ENCODE measurements at places on chromosomes 12 and 14. TPM values are rescaled to one million over a fixed set of nuclear protein-coding genes. Genes with fewer than 3 reads are reported as not detected.
A peak's percentile ranks its signal among the peaks of the same experiment; 100 is the strongest.

The CLECL1 gene
- not detected for total RNA-seq

The KDM2B gene
- 29.2 TPM for total RNA-seq

The DNAI7 gene
- total RNA-seq, result not detected

The TAOK3 gene
- total RNA-seq, result 14.4 TPM

The PAPLN gene
- 17.1 TPM for total RNA-seq

- DNase-seq, result no peak
These were observed 12.5 kb downstream of the FGF6 start for GRCh38 chr12:4432878-4433744.

- DNase-seq, result no peak
These were observed 196.9 kb downstream of the KITLG start for GRCh38 chr12:88383405-88383804.

- DNase-seq, result no peak
These were observed 3.7 kb downstream of the CLEC14A start for GRCh38 chr14:38252066-38252710.

GRCh38 chr12:119444462-119445044, 110.0 kb downstream of the CCDC60 start:
- peak; percentile 45 for DNase-seq

- DNase-seq, result no peak
These were observed 84.8 kb downstream of the BICD1 start for GRCh38 chr12:32191445-32191844.

GRCh38 chr14:99540196-99541032, 59.2 kb downstream of the CCNK start:
- no peak for DNase-seq

- DNase-seq, result no peak
These were observed 5.0 kb upstream of the BAZ2A start for GRCh38 chr12:56634837-56635791.

- no peak for DNase-seq
These were observed 75.9 kb upstream of the C12orf71 start for GRCh38 chr12:27158297-27158696.

- DNase-seq, result no peak
These were observed 818 bp upstream of the SUOX start for GRCh38 chr12:55996201-55996714.
